ENCODE measurements at places on chromosomes 3 and 15.
A peak's percentile ranks its signal among the peaks of the same experiment; 100 is the strongest.

- no peak for DNase-seq
Observed at GRCh38 chr15:70514251-70514650, 249.1 kb downstream of the UACA start.

DNA sequence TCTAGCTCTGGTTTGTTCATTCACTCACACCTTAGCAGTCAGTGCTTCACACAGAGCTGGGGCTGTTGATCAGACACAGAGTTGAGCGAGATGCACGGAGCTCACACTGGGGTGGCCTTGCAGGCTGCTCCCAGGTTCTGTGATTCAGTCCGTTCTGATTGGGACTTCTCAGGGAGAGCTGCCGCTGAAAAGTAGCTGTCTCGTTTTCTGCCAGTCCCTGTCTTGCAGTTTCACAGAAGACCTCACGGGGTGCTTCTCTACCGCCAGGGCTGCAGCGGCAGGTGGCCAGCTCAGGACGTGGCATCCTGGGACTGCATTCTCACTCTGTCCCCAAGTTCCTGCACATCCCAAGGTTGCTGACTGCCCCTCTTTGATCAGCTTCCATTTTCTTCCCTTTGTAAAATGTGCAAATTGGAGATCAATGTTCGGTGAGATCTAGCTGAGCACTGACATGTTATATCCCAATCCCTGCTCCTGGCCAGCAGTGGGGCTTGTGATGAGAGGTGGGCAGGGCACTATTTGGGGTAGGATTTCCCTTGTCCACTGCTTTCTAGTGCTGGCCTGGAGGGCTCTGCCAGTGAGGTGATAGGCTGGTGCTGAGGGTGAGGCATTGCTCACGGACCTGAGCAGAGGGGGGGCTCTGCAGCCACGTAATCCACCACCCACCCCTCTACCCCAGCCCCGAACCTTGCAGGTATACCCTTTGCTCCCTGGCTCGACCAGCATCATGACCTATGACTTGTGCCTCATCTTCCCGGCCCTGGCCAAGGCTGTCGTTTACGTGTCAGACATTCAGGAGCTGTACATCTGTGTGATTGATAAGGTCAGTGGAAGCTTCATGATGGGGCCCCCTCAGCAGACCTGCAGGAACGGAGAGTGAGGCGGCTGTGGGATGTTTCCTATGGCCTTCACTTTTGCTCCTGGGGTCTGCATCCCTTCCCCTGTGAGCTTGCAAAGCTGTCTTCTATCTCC lies 5.3 kb upstream of the TXNRD3 start:
- no peak for DNase-seq

GRCh38 chr3:69180869-69181591 lies 58.6 kb upstream of the LMOD3 start:
- no peak for DNase-seq

DNA sequence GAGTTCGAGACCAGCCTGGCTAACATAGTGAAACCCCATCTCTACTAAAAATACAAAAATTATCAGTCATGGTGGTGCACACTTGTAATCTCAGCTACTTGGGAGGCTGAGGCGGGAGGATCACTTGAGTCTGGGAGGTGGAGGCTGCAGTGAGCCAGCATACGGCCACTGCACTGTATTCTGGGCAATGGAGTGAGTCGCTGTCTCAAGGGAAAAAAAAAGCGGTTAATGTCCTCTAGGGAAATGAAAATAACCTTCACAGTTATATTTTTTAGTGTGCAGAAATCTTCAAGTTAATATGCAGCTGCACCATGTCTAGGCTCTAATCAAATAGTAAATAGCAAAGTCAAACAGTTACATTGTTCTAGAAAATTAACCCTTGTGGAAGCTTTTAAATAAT lies 14.8 kb downstream of the CEP19 start:
- DNase-seq, result no peak

GRCh38 chr15:81012588-81012987 lies 11.9 kb downstream of the TLNRD1 start:
- DNase-seq, result no peak

DNA sequence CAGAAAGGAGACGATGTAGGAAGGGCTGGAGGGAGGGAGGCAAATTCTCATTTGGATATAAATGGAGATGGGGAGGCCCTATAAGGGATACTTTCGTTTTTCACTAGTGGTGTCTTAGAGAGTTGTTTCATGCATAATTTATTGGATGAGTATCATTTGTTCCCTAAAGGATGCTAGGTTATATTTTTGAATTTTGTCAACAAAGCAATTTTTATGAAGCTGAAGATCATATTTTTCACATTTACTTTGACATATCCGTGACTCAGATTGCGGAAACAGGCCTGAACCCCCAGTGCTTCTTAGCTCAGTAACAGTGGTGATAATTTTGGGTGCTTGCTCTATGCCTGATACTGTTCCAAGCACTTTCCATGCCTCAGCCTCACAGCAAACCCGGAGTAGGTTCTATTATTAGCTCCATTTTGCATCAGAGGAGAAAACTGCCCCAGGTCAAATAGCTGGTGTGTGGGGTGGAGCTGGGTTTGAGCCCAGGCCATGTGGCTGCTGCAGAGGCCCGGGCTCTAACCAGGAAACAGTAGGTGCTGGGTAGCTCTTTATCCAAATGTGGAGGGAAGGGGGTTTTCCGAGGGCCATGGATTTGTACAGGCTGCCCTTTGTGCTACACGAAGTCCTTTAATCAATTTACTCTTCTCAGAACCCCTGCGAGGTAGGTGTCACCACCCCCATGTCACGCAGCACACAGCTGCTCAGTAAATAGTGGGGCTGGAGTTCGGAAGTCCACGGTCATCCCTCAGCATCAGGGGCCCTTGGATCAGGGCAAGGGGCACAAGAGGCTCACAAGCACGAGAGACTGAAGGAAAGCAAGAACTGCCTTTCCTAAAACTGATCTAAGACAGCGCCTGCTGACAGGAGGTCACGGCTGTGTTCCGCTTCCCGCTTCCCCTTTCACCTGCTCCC lies 99.1 kb downstream of the SLC49A4 start:
- DNase-seq, result no peak

DNA sequence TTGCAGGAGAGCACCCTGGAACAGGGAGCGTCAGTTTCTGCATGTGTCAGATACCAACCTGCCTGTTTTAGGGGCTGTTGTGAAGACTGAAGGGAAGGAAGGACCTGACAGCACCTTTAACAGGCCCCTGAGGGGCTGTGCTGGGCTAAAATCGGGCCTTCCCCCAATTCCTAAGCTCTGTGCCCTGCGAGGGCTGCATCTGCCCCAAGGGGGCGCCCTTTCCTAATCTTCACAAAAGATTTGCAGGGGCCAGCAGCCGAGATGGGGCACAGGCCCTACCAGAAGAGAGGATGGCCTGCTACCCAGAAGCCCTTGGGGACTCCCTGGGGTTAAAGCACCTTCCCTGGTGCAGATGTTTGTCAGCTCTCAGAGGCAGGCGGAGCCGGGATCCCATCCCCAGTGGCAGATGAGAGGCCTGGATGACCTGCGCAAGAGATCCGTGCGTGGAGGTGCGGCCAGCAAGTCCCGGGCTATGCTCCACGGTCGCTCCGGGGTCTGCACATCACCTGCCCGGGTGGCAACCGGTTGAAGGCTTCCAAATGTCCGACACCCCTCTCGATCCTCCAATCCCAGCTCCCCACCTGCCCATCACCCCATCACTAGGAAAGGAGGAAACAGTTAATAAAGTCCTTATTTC lies 53.6 kb downstream of the RHCG start:
- no peak for DNase-seq

GRCh38 chr3:154182975-154183374 lies 61.8 kb downstream of the ARHGEF26 start:
- no peak for DNase-seq

DNA sequence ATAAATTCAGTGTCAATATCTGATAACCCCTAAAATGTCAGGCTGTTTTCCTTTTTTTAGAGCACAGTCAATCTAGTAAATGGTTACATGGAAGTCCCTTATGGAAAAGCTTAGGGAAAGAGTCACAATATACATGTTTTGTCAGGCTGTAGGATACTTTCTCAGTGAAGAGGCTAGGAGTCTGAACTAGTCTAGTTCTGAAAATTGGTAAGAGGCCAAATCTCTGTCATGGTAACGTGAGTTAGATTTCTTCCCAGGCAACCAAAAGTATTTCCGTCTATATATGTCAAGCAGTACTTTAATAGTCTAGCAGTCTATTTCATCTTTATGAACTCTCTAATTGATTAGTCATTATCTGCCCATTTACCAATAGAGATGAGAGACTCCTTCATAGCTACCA lies 215.9 kb upstream of the LRRC3B start:
- DNase-seq, result no peak

- DNase-seq, result no peak
Observed at GRCh38 chr3:53161450-53161819, 426 bp downstream of the PRKCD start.

- no peak for DNase-seq
Observed at GRCh38 chr15:77430213-77430612, 9.5 kb downstream of the HMG20A start.

DNA sequence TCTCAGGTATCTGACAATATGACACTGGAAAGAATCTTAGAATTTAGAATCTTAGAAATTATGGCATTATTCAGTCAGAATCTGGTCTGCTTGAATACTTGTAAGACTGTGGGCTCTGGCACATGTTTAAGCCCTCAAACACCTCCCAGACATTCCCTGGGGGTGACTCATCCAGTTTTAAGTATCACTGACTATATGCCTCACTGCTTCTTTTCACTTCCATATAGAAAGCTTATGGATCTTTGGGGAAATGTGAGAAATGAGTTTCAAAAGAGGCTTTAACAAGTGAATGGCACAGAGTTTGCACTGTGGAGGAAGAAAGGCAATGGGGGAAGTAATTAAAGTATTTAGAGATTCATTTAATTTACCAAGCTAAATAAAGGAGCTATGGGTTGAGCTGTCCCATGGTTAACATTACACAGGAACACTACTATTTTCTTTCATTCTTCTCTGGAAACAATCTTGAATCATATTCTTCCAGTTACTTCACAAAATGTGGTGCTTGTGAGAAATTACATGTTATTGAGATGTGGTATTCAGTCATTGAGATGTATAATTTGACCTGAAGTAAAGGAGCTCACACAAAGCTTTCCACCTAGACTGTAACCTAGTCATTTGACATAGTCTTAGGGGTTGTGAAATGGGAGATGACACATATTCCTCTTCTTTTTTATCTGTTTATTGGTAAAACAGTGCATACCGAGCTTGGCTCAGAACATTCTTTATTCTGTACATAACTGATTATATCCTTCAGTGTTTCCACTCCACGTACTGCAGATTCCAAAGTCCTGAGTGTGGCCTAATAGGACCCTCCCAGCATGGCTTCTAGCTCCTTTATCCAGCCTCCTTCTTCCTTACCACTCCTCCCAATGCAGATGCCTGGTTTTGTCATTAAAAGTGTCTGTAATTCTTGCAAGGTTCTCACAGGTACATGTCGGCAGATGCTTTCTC lies 544.6 kb upstream of the NECTIN3 start:
- DNase-seq, result no peak

- DNase-seq, result no peak
Observed at GRCh38 chr3:139441656-139442055, 34.7 kb downstream of the RBP2 start.

DNA sequence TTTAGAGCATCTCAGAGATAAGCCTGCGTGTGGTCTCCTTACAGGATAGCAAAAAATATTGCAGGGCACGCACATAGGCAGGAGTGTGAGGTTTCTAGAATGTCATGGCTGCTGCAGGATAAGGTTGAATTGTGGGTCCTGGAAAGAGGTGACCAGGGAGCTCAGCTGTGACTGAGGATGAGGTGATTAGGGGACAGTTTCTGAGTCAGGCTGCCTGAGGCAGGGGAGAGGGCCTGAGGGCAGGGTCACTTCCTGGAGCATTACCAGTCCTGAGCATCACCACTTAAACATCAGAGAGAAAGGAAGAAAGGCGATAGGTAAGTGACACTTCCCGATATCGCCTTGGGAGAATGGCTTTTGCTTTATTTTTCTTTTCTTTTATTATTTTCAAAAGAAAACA lies 813.8 kb downstream of the TUSC7 start:
- DNase-seq, result no peak

DNA sequence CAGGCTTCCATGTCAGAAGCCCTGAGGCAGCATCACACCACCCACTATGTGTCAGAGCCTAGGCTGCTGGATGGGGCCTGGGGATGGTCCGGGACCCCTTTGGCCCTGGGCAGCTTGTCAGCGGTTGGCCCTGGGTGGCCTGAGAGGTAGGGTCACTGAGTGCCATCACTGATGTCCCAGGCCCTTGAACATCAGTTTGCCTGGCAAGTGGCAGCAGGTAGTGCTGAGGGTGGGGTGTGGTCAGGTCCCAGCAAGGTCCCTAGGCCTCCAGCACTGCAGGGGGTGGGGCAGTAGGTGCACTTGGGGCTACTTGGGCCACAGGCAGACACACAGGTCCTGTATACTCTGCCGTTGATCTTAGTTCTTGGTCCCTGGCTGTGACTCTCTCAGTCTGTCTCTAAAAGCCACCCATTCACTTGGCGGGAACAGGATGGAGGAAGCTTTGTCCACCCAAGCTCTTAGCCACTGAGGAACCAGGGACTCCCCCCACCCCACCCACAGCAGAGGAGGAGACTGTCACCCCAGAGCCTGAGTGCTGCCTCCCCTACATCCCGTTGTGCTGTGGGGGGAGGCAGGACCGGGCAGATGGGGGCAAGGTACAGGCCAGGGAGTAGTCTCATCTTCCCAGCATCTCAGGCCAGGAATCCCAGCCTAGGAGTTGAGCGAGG lies 5.8 kb downstream of the GNAI2 start:
- DNase-seq, result no peak

GRCh38 chr3:118980832-118981231 lies 53.8 kb downstream of the IGSF11 start:
- DNase-seq, result no peak

DNA sequence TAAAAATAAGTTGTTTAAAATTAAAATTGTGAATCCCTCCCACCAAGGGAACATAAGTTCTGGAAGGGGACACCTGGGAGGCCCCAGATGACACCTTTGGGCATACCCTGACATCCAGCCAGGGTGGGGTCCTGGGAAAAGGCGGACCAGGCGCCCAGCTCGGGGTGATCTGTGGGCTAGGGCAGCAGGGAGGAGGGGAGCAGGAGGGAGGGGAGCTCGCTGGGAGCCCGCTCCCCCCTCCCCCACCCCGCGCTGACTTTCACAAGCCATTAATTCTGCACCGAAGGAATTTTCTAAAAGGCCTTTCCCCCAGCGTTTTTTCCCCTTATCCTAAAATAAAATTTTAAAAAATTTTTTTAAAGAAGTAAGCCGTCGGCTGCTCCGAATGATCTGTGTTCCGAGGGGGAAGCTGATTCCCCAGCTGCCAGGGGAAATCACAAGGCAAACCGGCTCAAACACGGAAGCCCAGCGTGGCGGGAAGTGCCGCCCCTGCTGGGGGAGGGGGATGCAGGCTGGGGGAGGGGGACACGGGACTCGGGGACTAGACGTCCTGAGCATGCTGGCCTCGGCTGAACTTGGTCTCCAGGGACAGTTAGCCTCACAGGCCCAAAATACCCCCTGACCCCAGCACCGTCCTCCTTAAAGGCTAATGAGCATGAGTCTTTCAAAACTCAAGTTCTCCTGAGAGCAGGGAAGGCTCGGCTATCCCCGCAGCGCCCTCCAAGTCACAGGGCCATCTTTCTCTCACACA lies 13.9 kb downstream of the PLXND1 start:
- peak; percentile 80 for DNase-seq

DNA sequence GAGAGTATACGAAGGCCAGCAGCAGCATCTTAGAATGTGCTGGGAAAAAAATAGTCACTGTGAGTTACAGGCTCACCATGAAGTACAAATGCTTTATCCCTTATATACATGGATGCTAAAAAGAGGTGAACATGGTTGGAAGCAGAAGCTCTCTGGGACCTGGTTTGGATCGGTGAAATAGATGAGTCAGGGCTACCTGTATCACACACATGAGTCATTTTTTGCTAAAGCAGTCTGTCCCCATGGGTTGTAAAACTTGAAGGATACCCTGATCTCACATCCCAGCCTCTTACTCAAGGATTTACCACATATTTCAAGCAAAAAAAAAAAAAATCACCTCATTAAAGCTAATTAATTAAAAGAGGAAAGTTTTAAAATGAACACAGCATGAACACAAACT lies 6.9 kb upstream of the SERPINI2 start:
- no peak for DNase-seq
